Activated CD8-positive, alpha-beta memory T cell treated with anti-CD3 and anti-CD28 coated beads for 48 hours (primary cell): ENCODE measurements at places on chromosomes 3 and 15.

- no peak for DNase-seq
Measured at GRCh38 chr3:42066516-42067181, 24.5 kb upstream of the TRAK1 start.

DNA sequence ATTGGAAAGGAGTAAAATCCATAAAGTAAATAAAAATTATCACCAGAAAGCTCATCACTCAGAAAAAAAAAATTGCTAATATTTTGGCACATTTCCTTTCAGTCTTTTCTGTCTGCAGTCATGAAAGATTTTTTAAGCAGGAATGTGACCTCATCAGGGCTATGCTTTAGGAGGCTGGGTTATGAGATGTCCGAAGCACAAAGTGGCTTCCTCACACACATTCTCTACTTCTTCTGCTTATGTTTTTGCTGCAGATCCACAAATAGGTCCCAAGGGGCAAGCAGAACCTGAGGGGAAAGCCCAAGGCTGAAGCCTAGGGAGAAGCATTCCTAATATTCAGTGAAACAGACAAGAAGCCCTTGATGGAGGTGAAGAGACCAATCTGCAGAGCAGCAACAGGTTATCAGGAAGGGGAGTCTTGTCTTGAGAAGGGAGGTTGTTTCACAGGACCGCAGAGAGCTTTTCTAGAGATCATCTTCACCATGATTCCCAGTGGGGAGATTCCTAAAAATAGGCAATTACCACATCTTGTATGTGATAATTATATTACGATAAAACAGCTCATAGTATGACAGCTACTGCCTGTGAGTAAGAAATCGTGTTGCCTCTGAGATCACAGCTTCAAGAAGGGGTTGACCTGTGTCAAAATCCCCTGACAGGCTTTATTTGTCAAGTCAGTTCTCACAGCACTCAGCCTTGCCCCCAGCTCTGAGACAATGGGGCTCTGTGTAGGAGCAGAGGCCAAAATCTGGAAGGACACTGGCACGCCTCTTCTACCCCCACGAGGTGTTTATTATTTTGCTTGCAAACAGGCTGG, 60.5 kb downstream of the IGF2BP2 start:
- DNase-seq = no peak

DNA sequence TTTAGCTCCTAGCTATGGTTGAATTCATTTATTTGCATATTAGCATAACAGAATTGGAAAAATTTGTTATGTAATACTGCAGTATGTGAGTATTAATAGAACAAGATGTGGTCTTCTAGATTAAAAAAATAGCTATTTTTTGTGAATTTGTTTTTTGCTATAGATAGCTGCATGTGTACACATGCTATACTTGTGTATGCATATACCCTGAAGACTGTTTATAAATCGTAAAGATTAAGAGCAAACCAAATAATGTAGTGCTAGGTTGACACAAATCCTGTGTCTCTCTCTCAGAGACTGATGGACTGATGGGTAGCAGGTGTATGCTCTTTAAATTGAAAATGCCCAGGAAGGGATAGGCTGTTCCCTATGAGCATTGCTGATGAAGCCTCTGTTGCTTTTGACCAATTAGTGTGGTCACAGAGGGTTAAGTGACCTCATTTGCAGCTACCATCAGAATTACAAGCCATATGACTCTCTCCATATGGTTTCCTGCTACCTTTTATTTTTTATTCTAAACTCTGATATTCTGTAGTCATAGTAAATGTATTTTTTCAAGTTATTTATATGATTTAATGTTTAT, 9.0 kb downstream of the PLCL2 start:
- DNase-seq = no peak

DNA sequence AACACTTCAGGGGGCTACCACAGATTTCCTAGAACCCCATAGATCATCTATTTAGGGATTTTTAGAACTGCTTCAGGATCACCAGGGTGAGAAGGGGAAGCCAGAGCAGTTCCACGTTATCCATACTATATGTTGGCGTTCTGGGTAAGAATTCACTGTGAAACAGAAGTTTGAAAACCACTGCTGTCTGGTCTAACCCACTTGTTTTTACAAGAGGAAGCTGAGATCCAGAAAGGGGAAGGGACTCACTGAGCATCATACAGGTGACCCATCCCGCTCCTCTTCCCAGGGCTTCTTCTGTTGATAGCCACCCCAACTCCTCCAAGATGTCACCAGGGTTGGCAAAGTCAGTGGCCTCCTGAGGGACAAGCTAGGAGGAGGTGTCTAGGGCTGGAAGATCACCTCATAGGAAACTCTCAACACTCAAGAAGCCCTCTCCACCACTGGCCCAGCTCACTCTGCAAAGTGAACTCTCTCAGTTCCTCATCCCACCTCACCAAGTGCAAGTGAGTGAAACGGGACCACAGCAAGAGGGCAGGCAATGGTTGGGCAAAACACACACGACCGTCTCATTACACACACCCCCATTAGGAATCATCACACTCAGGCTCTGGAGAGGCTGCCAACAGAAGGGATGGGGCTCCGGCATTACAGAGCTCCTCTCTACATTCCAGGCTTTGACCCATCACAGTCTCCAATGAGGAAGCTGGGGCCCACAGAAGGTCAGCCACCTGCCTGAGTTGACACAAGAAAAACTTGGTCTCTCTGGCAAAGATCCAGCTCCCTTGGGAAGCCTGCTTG, 1.8 kb downstream of the DAPK2 start:
- DNase-seq = no peak

DNA sequence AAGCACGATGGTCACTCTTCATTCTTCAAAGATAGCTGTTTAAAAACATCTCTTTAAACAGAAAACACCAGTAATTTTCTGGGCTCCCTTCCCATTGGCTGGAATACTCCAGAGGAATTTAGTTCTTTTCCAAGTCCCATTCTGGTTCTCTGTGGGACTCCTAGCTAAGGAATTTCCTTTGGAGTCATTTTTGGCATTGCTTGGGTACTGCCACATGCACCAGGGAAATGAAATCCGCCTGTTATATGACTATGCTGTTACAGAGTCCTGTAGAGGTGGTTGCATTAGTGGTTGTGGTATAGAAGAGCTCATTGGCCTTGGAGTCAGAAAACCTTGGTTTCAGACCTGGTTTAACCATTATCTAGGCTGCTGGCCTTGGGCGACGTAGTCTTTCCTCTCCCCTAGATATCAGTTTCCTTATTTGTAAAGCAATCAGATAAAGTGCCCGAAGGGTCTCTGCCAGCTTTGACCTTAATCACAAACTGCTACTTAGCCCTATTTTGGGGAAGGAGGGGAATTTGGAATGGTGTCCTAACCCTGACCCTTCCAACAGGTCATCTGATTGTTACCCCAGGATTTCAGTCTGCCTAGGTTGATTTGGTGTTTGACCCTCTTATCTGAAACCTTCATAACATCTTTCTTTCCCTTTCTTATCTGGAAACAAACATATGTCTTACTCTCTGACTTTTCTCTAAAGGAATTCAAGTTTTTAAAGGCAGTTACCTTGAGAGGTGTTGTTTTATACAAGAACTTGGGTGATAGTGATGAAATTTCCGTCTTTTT, 13.4 kb downstream of the RTP1 start:
- no peak for DNase-seq

- DNase-seq = no peak
Measured at GRCh38 chr15:63059075-63059474, 16.5 kb downstream of the TPM1 start.

GRCh38 chr15:79863886-79864285, 32.9 kb downstream of the MTHFS start:
- no peak for DNase-seq

DNA sequence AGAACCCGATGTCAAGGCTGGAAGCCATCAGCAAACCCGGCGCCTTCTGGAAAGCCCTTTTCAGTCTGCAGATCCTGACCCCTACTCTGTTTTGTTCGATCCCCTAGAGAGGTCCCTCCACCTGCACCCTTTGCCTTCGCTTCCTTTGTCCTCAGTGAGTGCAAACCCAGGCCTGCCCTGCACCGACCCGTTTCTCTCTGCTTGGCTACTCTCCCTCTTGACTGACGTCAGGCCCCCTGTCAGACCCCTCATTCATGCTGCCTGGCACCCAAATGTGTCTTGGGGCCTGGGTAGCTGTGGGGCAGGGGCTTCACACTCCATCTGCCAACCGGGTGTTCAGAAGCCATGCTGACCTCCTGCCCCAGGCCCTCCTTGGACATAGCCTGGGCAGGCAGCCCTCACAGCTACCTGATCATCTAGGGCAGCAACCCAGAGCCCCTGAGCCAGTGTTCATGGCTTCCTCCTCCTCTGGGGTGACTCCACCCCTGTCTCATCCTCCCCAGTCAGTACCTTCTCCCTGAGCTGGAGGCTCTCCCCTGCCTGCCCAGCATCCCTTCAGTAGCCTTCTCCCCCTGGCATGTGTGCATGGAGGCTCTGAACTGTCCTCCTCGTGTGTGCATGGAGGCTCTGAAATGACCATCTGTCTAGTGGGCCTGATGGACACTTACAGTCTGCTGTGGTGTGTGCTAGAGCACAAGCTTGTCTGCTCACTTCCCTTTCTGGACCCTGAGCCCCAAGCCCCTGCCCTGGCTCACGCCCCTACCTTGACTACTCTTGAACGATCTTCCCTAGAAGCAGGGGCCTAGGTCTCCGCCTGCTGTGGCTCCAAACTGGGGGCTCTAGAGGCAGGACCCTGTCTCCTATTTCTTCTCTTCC, 69.4 kb downstream of the EXOG start:
- DNase-seq = no peak

- no peak for DNase-seq
Measured at GRCh38 chr15:61097043-61097442, 132.1 kb downstream of the RORA start.
